ENCODE measurements at places on chromosomes 7 and 10.

- DNase-seq, result peak; percentile 5
Observed at GRCh38 chr10:49539320-49539885, 482 bp upstream of the ERCC6 start.

GRCh38 chr7:115435178-115435577 lies 513.3 kb downstream of the MDFIC start:
- DNase-seq, result no peak

DNA sequence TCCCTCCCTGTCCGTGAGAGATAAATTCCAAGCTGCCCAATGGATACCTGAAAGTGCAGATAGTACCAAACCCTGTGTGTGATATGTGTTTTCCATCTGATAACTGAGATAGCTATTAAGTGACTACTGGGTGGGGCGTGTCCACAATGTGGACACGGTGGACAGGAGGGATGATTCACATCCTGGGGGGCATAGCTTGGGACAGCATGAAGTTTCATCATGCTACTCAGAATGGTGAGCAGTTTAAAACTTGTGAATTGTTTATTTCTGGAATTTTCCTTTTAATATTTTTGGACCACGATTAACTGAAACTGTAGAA lies 158.6 kb downstream of the CREB5 start:
- DNase-seq, result no peak

- DNase-seq, result no peak
Observed at GRCh38 chr7:155486783-155487508, 29.0 kb downstream of the EN2 start.

- DNase-seq, result no peak
Observed at GRCh38 chr10:614790-615582, 74.5 kb downstream of the DIP2C start.

DNA sequence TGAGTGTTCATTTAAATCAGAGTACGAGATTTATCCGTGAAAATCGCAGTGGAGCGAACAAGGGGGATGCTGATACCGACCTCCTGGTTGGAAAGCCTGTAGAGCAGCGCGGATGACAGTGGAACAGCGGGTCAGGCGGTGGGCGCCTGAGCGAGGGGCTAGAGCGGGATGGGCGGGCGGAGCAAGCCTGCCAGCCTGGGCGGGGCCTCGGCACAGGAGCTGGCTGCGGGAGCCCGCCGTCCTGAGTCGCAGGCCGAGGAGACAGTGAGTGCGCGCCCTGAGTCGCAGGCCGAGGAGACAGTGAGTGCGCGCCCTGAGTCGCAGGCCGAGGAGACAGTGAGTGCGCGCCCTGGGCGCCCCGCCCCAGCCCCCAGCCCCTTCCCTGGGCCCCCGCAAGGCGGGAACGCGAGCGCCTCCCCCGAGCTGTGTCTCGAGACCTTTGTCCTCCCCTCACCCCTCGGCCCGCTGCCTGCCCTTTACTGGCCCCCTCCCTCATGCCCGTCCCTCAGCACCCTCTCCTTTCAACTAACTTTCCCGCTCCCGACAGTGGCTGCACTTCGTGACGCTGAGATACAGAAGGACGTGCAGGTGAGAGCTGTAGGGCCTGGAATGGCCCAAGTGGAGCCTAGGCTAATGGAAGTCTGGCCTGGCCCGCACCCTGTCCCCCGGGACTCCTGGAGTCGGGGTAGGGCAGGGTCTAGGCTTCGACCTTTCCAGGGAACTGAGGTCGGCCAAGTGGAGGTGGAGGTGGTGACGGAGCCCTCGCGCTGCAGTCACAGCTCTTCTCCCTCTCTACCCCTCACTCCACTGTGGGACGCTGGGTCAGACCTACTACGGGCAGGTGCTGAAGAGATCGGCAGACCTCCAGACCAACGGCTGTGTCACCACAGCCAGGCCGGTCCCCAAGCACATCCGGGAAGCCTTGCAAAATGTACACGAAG lies at the start of gene AS3MT:
AS3MT (plus strand) TSS at position 213 of the 941 bp plus-strand sequence; CDS start at position 336, 123 bp downstream.
- DNase-seq, result peak; percentile 9

- DNase-seq, result no peak
Observed at GRCh38 chr10:26215396-26215934, 1.1 kb upstream of the GAD2 start.

DNA sequence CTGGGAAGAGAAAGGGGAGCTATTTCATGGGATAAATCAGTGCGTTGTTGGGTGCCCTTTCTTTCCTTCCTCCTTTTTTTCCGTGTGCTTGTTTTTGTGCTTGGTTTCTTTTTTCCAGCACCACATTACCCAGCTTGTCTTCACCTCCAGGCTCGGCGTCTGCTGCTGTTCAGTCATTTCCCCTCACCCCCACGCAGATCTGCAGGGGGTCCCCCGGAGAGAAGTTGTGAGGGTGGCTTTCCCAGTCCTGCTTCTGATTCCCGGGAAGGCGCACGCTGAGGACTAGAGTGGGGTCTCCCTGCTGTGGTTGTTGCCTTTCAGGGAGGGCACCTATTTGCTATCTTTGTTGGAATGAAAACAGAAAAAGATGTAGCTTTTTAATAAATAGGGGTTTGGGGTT lies 1.6 kb downstream of the CAMK1D start:
- no peak for DNase-seq

GRCh38 chr7:23349484-23350157 lies 50.5 kb downstream of the MALSU1 start:
- DNase-seq, result no peak

DNA sequence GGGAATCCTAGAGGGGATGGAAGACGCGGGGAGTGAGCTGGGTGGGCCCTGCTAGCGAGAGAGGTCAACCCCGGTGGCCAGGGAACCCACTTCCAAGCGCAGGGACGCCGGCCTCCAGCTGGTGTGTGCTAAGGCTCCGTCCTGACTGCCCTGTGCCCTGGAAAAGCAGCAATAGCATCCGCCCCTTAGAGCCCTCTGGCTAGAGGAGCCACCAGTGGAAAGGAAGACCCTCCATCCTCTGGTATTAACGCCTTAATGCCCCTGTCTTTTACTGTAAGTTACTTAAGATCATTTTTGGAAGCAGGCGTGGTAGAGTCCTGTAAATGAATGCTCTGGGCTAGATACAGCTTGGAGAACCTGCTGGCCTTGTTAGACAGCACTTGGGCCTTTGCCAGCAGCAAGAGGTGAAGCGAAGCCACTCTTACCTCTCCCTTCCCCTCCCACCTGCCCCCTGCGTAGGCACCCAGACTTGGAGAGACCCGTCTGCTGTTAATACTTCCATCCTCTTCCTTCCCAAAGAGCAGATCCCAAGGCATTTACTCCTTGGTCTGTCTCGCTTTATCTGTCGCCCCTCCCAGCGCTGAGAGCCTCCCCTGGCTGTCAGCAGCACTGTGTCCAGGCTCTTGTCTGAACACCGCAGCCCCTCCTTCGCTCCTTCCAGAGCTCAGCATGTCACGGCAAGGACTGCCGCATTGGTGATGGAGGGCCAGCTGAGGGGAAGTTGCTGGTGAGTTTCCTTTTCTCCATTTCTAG lies 4.6 kb downstream of the REPIN1 start:
- no peak for DNase-seq

DNA sequence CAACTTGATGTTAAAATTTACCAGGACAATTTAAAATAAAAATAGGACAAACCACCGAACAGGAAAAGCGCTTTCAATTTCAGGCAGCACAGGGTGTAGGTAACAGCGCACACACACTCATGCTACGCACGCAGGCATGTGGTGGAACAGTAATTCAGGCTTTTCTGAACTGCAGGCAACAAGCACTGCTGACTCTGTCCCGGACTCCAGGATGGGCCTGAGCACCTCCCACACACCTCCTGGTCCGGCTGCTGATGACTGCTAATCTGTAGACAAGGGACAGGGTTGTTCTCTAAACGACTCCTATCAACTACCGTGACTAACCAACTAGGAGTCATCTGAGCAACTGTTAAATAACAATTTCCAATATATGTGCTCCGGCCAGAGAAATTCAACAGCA lies 192.6 kb upstream of the FRMD4A start:
- no peak for DNase-seq

DNA sequence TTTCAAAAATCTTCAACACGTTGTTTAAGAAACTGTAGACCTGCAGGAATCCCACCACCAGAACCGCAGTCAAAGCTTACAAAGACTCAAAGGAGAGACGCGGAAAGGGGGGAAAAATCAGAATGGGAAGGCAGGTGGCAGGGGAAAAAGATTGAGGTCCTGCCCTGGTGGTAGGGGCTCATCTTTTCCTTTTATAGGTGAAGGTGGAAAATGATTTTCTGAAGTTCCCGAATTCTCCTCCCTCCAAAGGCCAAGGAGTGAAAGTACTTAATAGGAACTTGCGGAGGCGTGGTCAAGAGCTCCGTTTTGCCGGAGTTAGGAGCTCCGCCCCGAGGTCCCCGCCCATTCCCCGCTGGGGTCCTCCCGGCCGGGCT lies 724 bp downstream of the BBIP1 start:
- DNase-seq, result peak; percentile 92

GRCh38 chr10:102951316-102951715 lies 33.2 kb downstream of the CNNM2 start:
- no peak for DNase-seq

DNA sequence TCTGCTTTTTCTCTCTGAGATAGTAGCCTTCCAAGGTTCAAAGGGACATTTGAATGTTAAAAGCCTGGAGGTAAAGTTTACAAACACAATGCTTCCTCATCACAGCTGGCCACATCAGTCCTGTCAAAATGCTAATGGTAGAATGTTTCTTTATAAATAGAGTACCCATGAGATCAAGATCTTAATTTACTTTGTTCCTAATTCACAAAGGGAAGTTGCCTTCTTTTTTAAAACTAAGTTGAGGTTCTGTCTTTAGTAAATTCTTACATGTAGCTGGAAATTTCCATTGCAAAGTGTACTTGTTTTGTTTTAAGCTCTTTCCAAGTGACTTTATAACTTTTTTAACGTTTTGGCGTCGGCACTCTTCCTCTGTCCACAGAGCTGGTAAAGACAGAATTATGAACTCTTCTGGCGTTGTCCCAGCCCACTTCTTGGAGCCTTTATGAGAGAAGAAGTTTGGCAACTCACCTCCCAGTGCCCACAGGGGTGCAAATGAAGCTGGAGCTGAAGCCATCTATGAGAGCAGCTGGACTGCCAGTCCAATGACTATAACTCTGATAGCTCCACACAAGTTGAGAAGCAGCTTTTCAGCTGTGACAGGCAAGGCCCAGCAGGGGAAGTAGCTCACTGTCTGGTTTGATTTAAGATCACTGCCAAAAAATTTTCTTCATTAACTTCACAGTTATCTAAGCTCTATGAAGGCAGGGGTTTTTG lies 23.3 kb downstream of the FZD1 start:
- DNase-seq, result no peak

- no peak for DNase-seq
Observed at GRCh38 chr10:90587081-90587491, 270.8 kb downstream of the HTR7 start.

GRCh38 chr7:96996958-96997511 lies 8.3 kb upstream of the DLX6 start:
- DNase-seq, result no peak

GRCh38 chr10:1516492-1517165 lies 220.7 kb downstream of the ADARB2 start:
- no peak for DNase-seq

DNA sequence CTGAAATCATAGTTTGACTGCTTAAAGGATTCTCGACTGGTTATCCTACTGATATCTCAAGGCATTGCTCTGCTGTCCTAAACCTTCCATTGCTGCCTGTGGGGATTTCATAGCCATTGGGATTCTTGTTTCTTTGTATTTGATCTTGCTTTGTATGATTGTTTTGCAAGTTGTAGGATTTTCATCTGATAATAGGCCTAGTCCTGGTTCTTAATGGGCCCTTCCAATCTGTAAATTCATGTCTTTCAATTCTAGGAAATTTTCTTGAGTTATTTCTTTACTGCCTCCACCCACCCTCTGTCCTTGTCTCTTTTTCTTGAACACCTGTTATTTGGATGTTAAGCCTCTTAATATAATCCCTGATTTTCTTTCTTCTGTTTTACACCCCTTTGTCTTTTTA lies 72.2 kb downstream of the LANCL2 start:
- no peak for DNase-seq

DNA sequence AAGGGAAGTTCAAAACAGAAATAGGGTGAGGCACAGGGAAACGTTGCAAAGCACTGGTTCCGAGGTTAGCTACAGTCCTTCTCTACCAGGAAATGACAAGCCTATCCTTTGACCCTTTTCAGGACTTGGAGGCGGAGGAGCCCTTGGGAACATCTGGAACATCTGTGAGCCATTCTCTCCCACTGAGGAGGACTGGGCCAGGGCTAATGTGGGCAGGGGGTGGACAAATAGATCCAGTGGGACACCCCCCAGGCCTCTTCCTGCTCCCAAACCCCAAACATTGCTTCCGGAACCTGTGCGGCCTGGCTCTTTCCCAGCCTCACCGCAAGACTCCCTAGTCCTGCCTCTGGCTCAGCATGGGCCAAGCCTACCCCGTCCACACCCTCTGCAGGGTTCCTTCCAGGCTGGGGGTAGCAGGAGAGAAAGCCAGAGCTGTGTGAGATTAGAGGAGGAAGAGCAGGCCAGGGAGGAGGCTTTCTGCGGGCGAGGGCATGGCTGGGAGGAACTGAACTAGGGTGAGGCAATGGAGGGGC lies 36.5 kb downstream of the GHRHR start:
- no peak for DNase-seq

- no peak for DNase-seq
Observed at GRCh38 chr10:6012121-6012905, 35.0 kb upstream of the IL15RA start.

GRCh38 chr10:21173802-21174714 lies 276.9 kb upstream of the NEBL start:
- DNase-seq, result peak; percentile 4

Measured in CD8-positive, alpha-beta T cell (primary cell).